OCI-LY7 (cell line): ENCODE measurements at places on chromosomes 13 and 19.

GRCh38 chr13:29484796-29485195 lies 110.7 kb downstream of the SLC7A1 start:
- no peak for DNase-seq

- peak; percentile 89 for DNase-seq
These were observed 6.8 kb upstream of the ARRDC2 start for GRCh38 chr19:18000915-18001776.

DNA sequence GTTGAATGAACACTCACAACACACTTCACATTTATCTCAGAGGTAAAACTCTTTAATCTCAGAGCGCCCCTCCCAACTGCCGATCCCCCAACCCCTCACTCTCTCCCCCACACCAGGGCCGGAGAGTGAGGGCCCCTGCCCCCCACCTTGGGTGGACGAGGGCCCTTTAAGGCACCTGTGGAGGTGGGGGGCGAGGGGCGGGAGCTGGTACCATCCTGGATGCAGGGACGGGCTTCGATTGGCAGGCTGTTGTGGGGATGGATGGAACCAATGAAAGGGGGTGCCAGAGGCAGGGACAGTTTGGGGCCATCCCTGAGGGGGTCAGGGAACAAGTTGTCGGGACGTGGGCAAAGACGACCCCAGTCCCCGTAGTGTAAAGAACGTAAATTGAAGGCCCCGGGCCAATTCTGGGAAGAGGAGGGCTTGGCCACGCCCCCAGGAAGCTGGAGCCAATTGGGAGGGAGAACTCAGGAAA lies 1.7 kb upstream of the PNKP start:
- no peak for DNase-seq

DNA sequence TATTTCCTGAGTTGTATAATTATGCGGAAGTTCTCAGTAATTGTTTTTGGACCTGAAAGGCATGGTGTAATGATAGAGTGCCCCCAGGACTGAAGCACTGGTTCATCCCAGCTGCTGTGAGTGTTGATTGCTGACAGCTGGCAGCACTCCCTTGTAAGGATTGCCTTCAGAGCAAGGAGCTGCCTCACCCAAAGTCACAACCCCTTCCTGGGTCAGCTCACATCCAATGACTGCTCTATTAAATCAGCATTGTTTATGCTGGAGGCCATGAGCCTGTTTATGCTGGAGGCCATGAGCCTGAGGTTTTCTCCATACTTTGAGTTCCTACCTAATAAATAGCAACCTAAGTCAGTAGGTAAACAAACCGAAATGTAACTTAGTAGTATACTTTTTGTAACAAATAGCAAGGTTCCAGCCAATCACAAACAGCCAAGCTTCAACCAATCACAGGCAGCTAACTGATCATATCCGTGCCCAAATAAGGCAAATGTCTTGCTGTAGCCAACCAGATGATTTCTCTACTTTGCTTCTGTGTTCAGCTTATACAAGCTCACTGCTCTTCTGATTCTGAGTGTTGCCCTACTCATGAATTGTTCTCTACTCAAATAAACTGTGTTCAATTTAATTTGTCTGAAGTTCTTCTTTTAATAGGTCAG lies 11.7 kb upstream of the SPACA6 start:
- DNase-seq = no peak

DNA sequence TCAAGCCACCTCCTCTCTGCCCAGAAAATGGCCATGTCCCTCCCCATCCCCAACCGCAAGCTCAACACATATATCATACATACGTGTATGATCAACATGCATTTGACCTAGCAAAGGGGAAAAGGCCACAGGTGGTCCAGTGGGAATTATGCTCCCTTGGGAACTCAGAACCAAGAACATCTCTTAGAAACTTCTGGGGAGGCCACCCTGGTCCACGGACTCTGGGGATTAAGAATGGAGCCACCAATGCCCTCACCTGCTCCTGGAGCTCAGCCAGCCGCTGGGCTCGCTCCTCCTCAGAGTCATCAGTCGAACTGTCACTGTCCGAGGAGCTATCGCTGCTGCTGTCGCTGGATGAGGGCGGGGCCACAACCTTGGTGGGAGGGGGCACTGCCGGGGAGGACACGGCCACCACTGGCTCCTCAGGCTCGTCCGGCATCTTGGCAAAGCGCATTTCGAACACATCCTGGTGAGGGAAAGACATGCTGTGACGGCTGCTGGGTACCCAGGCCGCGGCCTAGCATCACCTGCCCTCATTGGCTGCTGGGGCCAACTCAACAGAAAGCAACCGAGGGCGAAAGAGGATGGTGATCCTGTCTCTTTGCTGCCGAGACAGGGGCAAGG lies 24.6 kb upstream of the EPHX3 start:
- no peak for DNase-seq
